NCI-H1417 treated with DMSO at 0.1 percent for 48 hours (cell line): ENCODE measurements at places on chromosomes 3 and 15.

GRCh38 chr3:135081856-135082434 is 286.9 kb downstream of the EPHB1 start:
- no peak for DNase-seq

DNA sequence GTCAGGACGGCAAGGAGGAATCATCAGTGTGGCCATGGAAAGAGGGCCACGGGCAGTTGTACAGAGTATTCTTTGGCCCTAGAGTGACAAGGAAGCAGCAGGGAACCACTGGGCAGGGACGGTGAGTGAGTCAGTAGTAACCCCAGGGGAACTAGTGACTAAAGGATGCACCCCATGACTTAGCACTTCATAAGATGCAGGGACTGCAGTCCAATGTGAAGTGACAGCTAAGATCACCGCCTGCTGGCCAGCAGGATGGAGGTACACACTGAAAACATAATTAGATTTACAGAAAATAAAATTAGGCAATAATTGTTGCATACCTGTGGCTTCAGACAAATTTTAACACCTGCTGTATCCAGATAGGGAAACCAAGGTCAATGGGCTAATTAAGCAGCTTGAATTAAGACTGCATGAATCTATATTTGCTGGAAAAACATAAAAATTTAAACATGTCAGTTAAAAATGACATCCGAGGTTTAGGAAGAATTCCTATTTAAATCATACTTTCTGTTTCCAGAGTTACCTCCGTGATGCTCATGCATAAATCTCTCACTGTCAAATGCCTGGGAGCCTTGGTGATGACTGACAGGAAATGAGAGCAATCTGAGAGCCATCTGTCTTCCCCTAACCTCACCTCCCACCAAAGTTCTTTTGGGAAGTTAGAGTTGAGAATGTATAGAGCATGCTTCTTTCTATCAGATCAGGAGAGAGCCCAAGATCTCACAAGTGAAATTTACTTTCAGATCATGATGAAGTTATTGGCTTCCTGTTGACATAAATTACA is 56.5 kb downstream of the DCLK3 start:
- no peak for DNase-seq

DNA sequence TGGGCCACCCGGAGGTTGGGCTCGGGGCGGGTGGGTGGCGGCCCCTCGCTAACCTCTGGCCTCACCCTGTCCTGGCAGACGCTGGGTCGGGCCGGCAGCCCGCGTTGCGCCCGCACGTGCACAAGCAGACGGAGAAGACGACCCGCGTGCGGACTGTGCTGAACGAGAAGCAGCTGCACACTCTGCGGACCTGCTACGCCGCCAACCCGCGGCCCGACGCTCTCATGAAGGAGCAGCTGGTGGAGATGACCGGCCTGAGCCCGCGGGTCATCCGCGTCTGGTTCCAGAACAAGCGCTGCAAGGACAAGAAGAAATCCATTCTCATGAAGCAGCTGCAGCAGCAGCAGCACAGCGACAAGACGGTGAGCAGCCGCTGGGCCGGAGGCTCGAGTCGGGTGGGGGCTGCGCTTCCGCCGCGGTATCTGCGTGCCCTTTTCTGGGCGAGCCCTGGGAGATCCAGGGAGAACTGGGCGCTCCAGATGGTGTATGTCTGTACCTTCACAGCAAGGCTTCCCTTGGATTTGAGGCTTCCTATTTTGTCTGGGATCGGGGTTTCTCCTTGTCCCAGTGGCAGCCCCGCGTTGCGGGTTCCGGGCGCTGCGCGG is 3.7 kb downstream of the ISL2 start:
- DNase-seq, result no peak

DNA sequence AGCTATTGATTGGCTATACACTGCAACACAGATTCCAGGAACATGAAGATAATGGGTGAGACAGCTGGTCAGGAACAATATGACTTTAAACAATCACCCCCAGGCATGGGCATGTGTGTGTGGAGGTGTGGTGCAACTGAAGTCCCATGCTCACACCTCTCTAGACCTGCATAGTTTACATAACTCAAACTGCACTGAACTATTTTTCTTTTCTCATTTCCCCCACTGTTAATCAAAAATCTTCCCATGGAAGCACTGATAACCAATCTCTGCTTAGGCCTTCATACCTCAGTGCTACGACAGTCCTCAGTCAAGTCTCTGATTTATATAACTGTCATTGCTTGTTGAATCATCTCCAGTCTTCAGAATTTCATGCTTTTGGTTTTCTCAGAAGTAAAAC is 600.2 kb downstream of the NTRK3 start:
- DNase-seq, result no peak

- no peak for DNase-seq
Measured at GRCh38 chr15:49062900-49063299, 16.7 kb upstream of the SECISBP2L start.

DNA sequence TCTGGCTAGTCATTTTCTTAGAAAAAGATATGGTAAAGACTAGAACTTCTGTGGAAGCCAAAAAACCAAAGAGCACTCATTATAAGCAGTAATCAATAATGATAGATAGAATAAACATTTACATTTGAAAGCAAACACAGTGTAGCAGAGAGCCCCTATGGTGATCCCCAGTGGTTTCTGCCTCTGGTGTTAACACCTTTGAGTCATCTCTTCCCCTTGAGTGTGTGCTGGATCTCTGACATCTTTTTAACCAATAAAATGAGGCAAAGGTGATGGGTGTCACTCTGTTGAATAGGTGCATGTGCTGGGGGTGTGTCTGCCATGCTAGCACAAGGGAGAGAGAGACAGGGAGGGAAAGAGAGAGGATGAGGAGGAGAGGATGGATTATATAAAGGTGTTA is 121.6 kb downstream of the TFG start:
- DNase-seq, result no peak

- no peak for DNase-seq
Measured at GRCh38 chr15:67311731-67312130, 57.1 kb downstream of the IQCH start.

- DNase-seq, result no peak
Measured at GRCh38 chr15:98286831-98287230, 326.3 kb downstream of the ARRDC4 start.

DNA sequence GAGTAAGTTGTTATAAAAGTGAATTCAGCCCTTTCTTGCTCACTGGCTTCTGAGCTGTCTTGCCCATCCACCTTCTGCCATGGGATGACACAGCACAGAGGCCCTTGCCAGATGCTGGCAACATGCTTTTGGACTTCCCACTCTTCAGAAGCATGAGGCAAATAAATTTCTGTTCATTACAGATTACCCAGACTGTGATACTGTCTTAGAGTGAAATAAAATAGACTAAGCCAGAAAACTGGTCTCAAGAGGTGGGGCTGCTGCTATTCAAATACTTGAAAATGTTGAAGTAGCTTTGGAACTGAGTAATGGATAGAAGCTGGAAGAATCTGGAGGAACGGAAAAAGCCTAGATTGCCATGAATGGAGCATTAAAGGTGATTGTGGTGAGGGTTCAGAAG is 170.4 kb downstream of the ZMAT3 start:
- no peak for DNase-seq

GRCh38 chr3:139518306-139518705 is 21.2 kb downstream of the RBP1 start:
- DNase-seq, result no peak

GRCh38 chr15:22981051-22981840 is 1.1 kb upstream of the CYFIP1 start:
- DNase-seq, result no peak

DNA sequence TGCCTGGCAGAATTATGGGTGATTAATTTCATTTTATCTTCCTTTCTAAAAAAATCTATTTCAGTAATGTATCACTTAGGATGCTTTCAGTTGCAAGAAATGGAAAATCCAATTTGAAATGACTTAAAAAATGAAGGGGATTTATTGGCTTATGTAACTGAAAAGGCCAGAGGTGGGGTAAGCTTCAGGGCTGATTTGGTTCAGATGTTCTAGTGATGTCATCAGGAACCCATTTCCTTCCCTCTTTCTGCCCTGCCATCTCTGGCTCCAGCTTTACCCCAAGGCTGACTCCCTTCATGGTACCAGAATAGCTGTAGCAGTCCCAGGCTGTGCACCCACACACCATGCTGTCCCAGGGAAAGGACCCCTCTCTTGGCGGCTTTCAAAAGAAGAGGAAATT is 18.5 kb upstream of the REC114 start:
- DNase-seq, result no peak

DNA sequence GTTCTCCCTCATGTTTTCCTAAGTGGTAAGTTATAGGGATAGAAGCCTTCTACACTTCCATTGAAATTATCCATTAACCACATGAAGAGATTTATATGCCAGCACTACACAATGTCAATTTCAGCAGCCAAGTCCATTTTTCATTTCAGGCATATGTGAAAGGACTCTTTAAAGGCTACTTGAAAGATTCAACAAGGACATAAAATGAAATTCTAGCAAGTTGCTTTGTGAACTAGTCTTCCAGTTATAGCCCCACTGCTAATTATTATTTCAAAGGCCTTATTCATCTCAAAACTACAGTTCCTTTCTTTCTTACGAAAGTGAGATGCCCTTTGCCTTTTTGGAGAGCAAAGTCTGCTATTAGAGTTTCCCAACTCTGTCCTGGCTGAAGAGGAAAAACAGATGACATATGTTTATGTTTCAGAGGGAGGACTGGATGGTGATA is 66.0 kb upstream of the SLC2A2 start:
- no peak for DNase-seq

DNA sequence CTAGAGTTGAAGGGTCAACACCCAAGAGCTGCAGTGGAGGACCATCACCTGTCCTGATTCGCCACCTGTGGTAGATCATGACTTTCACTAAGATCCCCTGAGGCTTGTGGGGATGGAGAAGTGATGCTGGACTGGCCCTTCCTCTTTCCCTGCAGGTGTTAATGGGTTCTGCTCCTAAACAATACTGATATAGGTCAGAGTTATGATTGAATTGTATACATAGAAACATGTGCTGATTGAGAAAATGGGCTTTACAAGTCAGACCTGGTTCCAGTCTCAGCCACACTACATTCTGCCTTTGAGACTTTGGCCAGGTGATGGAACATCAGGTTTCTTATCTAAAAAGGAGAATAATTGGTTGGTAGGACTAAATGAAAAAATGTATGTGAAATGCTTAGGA is 418.9 kb upstream of the TPRG1 start:
- DNase-seq, result no peak

- DNase-seq, result no peak
Measured at GRCh38 chr3:98893740-98894139, 7.8 kb downstream of the DCBLD2 start.

- no peak for DNase-seq
Measured at GRCh38 chr3:11810276-11810675, 36.4 kb downstream of the TAMM41 start.

DNA sequence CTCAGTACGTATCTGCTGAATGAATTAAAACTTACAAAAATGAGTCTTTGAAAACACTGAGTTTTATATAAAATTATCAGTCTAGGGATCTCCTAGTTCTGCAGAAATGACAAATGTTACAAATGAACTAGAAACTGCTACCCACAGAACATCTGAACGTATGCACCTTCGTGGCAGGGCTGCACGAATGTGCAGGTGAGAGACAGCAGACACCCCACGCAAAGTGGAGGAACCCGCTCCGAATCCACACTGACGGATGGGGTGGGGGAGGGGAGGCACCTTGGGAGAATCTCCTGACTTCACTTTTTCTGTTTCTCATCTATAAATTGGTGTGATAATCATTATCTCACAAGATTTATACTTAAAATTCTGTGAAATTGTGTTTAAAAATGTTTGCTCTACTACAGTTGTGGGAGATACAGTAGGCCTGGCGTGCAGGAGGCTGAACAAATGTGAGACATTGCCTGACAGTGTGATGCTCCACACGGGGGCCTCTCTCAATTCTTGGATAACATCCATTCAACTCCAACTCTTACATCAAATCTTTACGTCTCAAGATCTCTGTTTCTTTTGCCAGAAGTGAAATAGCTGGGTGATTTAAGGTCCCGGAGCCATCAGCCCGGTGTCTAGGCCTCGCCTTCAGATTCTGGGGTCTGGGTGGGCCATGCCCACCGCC is 86.9 kb downstream of the ATP10A start:
- DNase-seq, result no peak

DNA sequence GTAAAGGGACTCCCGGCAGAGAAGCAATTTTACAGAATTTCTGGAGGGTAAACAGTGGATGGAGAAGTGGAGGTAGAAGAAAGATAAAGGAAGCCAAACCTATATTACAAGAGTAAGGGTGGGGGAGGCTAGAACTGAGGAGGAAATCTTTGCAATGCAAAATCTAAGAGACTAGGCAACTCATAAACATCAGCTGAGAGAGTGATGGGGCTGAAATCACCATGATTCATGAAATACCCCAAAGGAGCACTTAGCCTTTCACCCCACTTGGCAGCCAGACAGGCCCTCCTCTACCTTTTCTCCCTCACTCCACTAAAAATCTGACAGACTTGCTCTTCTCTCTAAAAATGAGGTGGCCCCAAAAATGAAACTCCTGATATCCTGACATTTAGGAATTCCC is 19.5 kb upstream of the ZBTB38 start:
- no peak for DNase-seq

DNA sequence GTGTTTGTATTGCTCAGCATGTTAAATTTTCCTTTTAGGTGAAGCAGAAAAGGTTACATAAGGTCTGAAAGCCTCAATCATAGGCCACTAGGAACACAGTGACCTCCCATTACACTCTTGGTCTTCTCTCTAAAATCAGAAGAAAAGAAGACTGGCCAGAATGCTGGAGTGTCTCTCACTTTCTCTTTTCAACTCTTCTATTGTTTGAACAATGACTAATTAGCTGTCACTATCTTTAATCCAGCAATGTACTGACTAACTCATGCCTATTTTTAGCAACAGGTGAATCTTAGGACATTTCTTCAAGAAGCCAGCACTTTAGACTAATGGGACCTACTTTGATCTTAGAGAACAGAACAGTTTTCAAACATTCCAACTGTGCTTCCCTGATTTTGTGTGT is 142.8 kb downstream of the TGFBR2 start:
- DNase-seq, result no peak

DNA sequence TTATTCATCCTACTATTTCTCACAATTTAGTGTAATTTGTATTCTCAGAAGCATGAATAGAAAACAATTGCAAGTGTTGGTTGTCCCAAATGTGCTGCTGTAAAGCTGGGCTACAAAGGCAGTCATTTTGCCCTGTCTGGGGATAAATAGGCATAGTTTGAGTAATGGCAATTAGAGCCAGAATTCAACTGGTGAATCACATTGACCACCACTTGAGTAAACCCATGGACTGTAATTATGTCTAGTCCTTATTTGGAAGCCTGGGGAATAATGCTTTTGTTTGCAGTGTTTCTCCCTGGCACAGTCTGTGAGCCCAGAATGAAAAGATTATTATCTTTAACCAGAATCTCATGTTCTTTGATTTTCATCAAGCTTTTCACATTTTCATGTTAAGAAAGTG is 30.5 kb upstream of the CHL1 start:
- no peak for DNase-seq

- DNase-seq, result no peak
Measured at GRCh38 chr3:161332792-161333191, 38.5 kb downstream of the SPTSSB start.

- DNase-seq, result no peak
Measured at GRCh38 chr3:94525043-94525442, 462.2 kb downstream of the NSUN3 start.

DNA sequence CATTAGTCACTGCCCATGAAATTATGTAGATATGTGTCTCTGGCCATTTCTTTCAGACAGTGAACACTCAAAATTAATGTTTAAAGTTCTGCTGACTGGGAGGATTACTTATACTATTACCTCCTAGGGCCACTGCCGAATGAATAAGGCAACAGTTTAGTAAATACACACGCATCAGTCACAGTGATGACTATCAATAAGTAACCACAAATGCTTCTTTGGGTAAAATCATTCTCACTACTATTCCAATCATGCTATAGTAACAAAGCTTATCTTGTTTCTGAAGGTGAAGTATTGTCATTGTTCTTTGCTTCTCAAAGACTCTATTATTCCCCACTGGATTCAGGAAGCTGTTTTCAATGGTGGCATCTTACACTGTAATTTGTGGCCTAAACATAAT is 478.8 kb downstream of the EPHA3 start:
- DNase-seq, result no peak
